DMS 273 treated with DMSO at 0.1 percent for 48 hours (cell line): ENCODE measurements at places on chromosomes 7 and 10.

DNA sequence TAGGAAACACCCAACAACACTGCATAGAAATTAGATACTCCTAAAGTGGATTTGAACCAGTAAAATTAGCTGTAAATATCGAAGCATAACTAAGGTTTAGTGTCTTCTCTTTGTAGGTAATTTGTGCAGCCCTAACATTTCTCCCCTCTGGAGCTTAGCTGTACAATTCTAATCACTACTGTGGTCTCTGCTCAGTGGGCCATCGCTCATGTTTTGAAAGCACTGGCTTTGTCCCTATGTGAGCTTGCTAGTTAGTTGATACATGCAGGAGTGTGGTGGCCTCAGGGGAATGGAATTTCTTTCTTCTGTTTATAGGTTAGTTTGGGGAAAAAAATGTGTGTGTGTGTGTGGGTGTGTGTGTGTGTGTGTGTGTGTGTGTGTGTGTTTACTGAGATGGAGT, 373.1 kb downstream of the DPP6 start:
- DNase-seq: no peak

- no peak for DNase-seq
These were observed 307.9 kb downstream of the WDR11 start for GRCh38 chr10:121158988-121159579.

DNA sequence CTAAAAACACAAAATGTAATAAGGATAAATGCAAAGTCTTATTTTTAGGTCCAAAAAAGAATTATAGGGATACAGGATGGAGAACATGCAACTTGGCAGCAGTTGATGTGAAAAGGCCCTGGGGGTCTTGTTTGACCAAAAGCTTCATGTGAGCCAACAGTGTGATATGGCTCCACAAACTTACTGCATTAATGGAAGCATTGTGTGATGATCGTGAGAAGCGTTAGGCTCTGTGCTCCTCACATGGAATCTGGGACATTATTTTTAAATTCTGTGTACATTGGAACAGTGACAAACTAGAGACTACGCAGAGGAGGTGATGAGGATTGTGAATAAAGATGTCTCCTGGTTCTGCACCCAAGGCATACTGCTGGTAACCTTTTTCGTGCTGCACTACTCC, 39.1 kb upstream of the CALD1 start:
- DNase-seq: no peak

DNA sequence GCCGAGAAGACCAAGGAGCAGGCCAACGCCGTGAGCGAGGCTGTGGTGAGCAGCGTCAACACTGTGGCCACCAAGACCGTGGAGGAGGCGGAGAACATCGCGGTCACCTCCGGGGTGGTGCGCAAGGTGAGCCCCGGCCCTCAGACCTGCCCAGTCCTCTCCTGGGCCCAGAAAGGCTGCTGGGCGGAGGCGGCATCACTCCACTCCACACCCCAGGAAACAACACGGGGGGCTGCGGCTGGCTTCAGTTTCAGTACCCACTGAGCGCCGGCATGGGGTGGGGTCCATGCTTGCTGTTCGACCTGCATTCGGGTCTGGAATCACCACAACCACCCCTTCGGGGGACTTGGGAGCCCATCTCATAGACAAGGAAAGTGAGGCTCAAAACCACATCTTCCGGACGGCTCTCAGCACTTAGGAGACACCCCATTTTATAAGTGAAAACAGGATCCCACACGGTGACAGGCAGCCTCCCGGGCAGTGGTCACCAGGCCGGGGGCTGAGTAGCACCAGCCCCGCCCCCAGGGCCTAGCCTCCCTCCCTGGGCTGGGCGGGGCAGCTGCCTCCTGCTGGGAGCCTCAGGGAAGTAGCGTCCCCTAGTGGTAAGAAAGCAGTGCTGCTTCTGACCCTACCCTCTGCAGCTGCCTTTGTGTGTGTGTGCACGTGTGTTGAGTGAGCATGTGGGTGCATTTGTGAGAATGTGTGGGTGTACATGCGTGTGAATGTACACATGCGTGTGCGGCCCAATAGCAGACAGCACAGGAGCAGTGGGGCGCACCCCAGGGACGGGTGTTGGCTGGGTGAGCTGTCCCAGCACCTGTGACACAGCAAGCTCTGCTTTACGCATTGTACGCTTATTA, 1.8 kb downstream of the SNCG start:
- no peak for DNase-seq

DNA sequence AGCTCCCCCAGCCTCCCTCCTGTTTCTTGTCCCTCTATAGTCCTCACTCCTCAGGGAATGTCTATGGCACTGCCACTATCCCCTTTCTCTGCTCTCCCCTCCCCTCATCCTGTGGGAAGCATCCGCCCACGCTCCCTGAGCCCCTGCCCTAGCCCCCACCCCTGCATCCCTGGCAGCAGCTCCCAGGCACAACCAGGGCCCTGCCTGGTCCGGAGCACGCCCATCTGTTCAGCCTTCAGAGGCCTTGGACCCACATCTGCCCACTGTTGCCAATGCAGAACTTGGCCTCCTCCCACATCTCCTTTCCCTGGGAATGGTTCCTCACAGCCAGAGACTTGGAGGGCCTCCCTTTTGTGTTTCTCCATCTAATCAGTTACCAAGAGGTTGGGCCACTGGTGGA, 20.4 kb upstream of the TBRG4 start:
- DNase-seq: no peak
